Motor neuron (in vitro differentiated cells): ENCODE measurements at places on chromosomes 1 and 21. TPM values are rescaled to one million over a fixed set of nuclear protein-coding genes. Genes with fewer than 3 reads are reported as not detected.

Gene UMODL1
- total RNA-seq = 0.09 and 2.6 TPM in 2 replicates

Gene CFAP107
- 16.8 and 22.4 TPM in 2 replicates for total RNA-seq

Gene CD52
- not detected in 2 replicates for total RNA-seq

Gene CCDC27
- total RNA-seq = 0.21 TPM in 1 of 2 replicates, not detected in the other

Gene CELA3A
- total RNA-seq = not detected in 2 replicates

- no peak for ATAC-seq
Observed at GRCh38 chr1:198711837-198712236, 73.0 kb downstream of the PTPRC start.

DNA sequence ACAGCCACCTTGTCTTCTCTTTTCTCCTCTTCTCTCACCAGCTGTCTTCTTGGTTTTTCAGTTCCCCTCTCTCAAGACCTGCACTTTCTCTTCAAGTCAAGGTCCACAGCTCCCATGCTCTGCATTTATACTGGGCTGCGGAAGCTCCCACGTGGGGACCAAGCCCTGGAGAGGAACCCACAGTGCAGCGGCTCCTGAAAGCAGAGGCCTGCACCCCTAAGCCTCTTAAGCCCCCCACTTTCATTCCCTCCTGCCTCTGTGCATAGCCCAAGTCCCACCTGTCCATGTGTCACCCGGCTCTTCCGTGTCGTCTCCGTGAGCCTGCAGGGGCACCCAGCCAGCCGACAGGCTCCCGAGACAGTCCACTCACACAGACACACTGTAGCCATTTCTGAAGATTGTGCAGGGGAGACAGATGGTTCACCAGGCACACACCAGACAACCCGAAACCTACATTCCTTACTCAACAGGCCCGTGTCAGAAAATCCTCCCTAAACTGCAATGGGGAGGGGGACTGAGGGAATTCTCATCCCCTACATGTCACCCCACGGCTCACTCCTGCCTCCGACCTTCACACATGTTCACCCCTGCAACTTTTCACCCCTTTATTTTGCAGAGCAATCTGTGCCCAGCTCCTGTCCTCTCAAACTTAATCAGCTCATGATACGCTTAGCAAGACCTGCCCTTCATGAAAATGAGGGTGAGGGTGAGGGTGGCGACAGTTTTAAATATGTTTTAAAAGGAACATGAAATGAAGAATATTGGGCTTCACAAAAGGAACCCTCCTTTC is 6.3 kb downstream of the MX2 start:
- ATAC-seq = no peak

DNA sequence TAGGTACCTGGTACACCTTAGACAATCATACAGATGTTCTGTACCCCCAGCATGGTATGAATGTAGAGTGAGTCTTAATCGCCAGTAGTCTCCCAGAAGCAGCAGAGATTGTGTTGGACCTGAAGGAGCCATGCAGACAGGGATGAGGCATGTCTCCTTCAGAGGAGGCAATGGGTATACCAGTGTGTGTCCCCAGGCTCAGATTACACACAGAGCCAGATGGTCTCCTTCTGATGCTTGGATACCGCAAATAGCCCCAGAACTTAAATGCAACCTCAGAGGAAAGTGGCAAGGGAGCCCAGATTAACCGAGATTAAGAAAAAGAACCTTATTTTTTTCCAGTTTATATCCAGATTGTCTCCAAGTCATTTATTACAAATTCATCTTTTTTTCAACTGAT is 96.8 kb upstream of the C21orf91 start:
- ATAC-seq = no peak

DNA sequence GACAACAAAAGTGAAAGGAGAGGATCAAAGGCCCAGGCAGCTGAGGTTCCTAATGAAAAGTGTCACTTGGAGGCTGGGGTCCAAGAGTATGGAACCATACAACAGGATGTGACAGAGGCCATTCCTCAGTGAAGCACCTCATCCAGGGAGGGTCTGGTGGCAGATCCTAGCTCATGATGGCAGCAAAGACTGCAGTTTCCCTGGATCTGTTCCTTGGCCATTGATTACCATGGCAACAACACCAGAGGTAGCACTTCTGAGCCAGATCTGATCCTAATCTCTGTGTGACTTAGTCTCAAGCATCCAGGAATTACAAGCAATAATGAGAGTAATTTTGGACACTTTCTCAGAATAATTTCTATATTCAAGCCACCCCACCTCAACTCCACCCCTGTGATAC is 12.9 kb downstream of the FAM177B start:
- ATAC-seq = peak; percentile 58

GRCh38 chr21:39674801-39675200 is 62.1 kb downstream of the B3GALT5 start:
- ATAC-seq = no peak

- ATAC-seq = no peak
Observed at GRCh38 chr1:113751516-113751915, 7.8 kb downstream of the PHTF1 start.

GRCh38 chr1:156797212-156797871 is 19.3 kb downstream of the SH2D2A start:
- peak; percentile 60 for ATAC-seq

DNA sequence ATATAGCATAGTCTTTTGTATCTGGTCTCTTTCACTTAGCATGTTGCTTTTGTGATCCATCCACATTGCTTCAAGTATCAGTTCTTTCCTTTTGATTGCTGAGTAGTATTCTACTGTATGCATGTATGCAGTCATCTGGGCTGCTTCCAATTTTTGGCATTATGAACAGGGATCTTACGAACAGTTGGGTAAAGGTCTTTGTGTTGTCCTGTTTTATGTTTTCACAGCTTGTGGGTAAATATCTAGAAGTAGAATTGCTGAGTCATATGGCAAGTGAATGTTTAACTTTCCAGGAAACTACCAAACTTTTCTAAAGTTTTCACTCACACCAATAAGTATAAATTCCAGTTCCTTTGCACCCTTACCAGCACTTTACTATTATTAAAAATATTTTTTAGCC is 60.9 kb downstream of the LHX4 start:
- no peak for ATAC-seq

DNA sequence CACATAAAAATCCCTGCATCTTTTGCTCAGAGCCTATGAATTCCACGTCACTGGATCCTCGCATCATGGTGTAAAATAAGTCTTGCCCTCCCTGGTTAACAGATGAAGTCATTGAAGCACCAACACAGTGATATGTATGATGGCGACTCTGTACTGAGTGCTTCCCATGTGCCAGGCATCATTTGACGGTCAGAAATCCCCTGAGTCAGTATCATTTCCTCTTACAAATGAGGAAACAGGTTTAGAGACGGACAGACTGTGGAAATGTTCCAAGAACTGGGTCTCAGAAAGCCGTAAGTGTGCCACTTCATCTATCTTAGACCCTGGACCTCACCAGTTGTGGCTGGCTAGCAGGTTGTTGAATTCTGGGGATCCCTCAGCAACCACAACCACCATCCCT is 5.1 kb upstream of the OLFML2B start:
- no peak for ATAC-seq

- no peak for ATAC-seq
Observed at GRCh38 chr1:19858893-19859292, 23.3 kb upstream of the OTUD3 start.
